ENCODE measurements at places on chromosomes 3 and 15.
A peak's percentile ranks its signal among the peaks of the same experiment; 100 is the strongest.

- DNase-seq = no peak
Measured at GRCh38 chr3:185561958-185562357, 9.6 kb upstream of the LIPH start.

- peak; percentile 97 for DNase-seq
Measured at GRCh38 chr3:46935168-46935858, 41.2 kb downstream of the CCDC12 start.

GRCh38 chr3:171654809-171655208 is 155.5 kb downstream of the PLD1 start:
- DNase-seq = no peak

- DNase-seq = no peak
Measured at GRCh38 chr3:171072432-171072831, 45.9 kb upstream of the SLC2A2 start.

DNA sequence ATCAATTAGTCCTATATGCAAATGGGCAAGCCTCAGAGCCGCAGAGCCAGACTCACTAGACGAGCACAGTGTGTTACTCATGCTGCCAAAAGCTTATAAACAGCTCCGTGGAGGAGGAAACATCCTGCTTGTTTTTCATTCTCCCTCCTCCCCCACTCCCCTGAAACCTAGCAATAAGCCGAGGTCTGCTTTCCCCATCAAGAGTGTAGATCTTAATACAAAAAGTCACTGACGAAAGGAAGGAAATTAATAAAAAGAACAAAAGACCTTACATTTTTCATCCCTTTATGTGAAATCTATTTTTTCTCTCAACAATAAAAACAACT is 88.5 kb downstream of the XXYLT1 start:
- DNase-seq = peak; percentile 28

- DNase-seq = no peak
Measured at GRCh38 chr3:113161661-113162060, 49.7 kb upstream of the BOC start.

DNA sequence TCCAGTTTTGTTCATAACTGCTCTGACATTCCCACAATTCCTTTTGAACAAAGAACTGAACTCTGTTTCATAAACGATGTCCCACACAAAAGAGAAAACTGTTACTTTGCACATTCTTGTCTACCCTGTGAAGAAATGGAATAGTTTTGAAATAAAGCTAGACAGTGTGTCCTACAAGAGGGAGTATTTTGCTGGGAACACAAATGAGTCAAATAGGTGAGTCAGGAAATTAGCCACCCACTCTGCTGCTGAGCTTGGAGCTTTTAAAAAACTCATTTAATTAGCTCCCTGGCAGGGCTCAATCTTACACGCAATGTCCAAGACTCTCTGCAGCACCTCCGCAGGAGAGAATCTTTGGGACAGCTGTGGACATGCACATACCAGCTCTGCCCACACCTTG is 193.4 kb downstream of the SLC9A9 start:
- no peak for DNase-seq

GRCh38 chr3:70871909-70872656 is 559.6 kb upstream of the MDFIC2 start:
- no peak for DNase-seq

GRCh38 chr3:72682936-72683452 is 165.3 kb downstream of the SHQ1 start:
- DNase-seq = no peak

GRCh38 chr3:64149886-64150285 is 75.4 kb downstream of the PRICKLE2 start:
- no peak for DNase-seq

- DNase-seq = no peak
Measured at GRCh38 chr3:58356054-58356453, 23.4 kb downstream of the PXK start.

DNA sequence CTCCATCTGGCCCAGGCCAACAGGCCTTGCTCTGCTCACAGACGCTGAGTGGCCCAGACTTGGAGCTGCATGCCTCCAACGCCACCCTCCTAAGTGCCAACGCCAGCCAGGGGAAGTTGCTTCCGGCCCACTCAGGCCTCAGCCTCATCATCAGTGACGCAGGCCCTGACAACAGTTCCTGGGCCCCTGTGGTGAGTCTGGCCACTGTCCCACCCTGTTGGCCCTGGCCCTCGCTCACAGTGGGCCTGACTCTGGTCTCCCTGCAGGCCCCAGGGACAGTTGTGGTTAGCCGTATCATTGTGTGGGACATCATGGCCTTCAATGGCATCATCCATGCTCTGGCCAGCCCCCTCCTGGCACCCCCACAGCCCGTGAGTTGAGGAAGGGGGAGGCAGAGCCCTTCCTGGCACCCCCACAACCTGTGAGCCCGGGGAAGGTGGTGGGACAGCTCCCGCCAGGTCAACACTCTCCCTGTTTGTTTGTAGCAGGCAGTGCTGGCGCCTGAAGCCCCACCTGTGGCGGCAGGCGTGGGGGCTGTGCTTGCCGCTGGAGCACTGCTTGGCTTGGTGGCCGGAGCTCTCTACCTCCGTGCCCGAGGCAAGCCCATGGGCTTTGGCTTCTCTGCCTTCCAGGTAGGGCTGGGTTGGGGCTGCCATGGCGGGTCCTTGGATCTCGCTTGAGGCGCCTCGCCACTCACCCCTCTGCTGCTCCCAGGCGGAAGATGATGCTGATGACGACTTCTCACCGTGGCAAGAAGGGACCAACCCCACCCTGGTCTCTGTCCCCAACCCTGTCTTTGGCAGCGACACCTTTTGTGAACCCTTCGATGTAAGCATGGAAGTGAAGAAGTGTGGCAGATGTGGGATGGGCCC is 10.0 kb downstream of the NT5DC2 start:
- no peak for DNase-seq

- no peak for DNase-seq
Measured at GRCh38 chr3:168341956-168342936, 246.5 kb upstream of the GOLIM4 start.

DNA sequence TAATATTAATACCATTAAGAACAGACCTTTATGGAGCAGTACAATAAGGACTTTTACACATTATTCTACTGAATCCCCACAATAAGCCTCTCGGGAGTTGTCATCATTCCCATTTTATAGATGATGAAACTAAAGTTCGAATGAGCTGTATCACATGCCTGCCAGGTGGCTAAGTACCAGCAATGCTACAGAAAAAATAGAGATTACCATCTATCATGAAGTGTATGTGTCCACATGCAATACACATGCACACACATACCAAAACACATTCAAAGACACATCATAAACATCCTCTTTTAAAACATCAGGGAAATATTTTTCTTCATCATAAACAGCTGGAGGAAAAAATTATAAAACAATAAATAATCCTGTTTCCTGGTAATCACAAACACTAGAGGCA is 136.6 kb downstream of the SUCLG2 start:
- no peak for DNase-seq

DNA sequence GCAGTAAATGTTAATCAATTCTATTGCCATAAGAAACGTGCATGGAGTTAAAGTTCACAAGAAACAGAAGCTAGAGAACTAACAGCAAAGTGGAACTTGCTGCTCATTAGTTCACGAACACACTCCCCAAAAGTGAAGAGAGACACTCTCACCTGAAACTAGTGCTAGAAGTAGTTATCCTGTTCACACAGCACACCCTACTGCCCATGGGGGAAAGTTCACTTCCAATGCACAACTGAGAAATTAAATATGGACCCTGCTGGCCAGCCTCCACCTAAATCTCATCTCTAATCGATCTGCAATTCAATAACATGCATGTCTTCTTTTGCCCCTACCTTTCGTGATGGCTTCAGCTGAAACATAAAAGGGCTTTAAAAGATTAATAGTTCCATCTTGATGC is 39.4 kb upstream of the FRMD4B start:
- DNase-seq = peak; percentile 28

GRCh38 chr3:102206511-102207031 is 228.2 kb upstream of the ZPLD1 start:
- no peak for DNase-seq

DNA sequence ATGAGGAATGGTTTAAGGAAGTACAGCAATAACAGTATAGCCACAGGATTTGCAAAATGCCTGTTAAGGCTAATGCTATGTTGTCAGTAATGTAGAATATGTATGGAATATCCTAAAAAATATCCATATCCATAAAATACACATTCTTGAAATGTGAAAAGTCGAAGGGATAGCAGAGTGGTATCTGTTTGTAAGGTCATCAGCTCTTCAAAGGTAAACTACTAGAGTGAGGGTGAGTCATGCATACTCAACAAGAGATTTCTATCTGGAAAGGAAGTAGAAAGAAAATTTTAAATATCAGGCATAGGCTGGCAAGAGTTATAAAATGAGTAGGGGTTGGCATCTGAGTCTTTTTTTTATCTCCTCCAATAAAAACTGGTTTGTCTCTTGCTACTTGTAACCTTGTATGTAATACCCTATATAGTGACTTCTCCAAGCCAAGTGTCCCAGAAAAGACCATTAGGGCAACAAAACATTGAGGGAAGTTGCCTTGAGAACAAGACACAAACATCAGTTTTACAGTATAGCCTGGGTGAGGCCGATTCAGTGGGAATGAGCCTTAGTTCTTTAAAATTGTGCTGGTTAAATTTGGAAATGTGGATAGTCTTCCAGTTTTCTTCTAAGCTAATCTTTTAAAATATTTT is 103.1 kb downstream of the SPATA16 start:
- no peak for DNase-seq

- DNase-seq = peak; percentile 88
Measured at GRCh38 chr3:172129850-172130716, 90.7 kb downstream of the FNDC3B start.

- DNase-seq = peak; percentile 13
Measured at GRCh38 chr3:61417352-61417751, 144.0 kb upstream of the PTPRG start.

DNA sequence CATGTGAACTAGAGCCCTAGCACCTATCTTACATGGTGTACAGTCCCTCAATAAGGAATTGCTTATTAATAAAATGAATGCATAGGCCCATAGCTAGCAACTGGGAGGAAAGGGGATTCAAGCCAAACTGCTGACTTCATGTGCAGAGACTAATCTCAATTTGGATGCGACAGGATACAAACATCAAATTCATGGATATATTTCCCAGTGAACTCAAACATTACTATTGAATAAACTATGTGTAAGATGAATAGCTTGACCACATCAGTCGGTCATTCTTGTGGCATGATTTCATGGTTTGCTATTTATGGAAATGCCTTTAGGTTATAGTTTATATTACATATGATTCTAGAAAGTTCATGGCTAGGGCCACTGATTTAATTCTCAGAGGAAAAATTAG is 268.6 kb upstream of the SLITRK3 start:
- no peak for DNase-seq

GRCh38 chr3:78517965-78518364 is 1249.8 kb downstream of the ROBO1 start:
- no peak for DNase-seq

DNA sequence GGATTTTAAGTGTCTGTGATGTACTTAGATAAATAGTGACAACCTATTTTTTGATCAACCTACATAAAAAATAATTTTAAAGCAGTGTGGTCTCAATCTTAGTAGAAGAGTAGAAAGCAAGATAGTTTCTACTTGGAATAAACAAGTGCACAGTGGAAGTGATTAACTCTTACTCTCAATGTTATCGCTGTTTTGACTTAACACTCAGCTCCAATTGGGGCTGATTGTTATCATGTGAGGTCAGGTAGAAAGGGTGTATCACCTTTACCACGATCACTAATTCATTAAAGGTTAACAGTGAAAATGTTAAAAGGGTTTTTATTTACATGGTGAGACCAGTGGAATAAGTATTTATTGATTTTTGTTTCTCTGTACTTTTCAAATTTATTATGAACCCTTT is 22.4 kb upstream of the APH1B start:
- no peak for DNase-seq

GRCh38 chr15:66847565-66847991 is 145.5 kb downstream of the SMAD6 start:
- DNase-seq = no peak

GRCh38 chr3:192731233-192731632 is 3.9 kb upstream of the FGF12 start:
- no peak for DNase-seq

GRCh38 chr3:21991061-21991460 is 240.1 kb upstream of the ZNF385D start:
- DNase-seq = no peak

DNA sequence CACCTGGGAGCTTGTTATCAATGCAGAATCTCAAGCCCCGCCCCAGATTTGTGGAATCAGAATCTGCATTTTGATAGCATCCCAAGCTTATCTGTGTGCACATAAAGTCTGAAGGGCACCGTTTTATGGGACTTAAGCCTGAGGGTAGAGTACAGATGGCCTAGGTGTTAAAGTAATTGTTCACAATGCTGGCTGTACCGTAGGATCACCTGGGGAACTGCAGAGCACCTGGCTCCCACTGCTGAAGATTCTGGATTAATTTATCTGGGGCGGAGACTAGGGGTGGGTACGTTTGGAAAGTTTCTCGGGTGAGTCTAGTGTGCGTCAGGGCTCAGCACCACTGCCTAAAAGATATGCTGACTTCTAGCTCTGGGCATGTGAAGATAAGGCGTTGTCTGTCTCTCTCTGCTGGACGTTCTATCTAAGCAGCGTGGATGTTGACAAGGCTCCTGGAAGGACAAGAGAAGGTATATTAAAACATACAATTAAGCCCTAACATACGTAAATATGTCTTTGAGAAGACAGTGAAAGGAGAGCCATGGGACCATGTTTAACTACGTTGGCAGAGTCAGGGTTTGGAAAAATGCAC is 63.2 kb upstream of the RASGRP1 start:
- DNase-seq = no peak

DNA sequence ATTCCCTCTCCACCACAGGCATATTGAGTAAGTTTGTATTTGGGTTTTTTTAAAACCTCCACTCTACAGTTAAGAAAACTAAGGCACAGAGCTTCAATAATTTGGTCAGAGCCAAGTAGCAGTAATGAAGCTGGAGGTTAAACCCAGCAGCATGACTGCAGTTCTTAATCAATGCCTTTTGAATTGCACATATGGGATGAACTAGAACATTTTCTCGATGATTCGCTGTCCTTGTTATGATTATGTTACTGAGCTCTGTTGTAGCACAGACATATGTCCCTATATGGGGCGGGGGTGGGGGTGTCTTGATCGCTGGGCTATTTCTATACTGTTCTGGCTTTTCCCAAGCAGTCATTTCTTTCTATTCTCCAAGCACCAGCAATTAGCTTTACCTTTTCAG is 1.6 kb upstream of the CCR5 start:
- DNase-seq = no peak

GRCh38 chr15:84648539-84648938 is 5.5 kb downstream of the WDR73 start:
- DNase-seq = no peak

- no peak for DNase-seq
Measured at GRCh38 chr15:70382762-70383458, 285.2 kb upstream of the TLE3 start.
